ENCODE measurements at places on chromosomes 5 and 9. TPM values are rescaled to one million over a fixed set of nuclear protein-coding genes. Genes with fewer than 3 reads are reported as not detected.

- DNase-seq: no peak
These were observed 24.7 kb downstream of the NR5A1 start for GRCh38 chr9:124482431-124483031.

- DNase-seq: no peak
These were observed 191.5 kb upstream of the PCSK5 start for GRCh38 chr9:75699017-75699416.

- no peak for DNase-seq
These were observed 319.1 kb upstream of the RGMB start for GRCh38 chr5:98454407-98454806.

GRCh38 chr5:38154615-38155204 lies 103.6 kb upstream of the EGFLAM start:
- no peak for DNase-seq

GRCh38 chr5:124444147-124444775 lies 302.2 kb downstream of the ZNF608 start:
- no peak for DNase-seq

GRCh38 chr5:149053072-149053695 lies 9.7 kb downstream of the SH3TC2 start:
- peak; percentile 71 for DNase-seq

DNA sequence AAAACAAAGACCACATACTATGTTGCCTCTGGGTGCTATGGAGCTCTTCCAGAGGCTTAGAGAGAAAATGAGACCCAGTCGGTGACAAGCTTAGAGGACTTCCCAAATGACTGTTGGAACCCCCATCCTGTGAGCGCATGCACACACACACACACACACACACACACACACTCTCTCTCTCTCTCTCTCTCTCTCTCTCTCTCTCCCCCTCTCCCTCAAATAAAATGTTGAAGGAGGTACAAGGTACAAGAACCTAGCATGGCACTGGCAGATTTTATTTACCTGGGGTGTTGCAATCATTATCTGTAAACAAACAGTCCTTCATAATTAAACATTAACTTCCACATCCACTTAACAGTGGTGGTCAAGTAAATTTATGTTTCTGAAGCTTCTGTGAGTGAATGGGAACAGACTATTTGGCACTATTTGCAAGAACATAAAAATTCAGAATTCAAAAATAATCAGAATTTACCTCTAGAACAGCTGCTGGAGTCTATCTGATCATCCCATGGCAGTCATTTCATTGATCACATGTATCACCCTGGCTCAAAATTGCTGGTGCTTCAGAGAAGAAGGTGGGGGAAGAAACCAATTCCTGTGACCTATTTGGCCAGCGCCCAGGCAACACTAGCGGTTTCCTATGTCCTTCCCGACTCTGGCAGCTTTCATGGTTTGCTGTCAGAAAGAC lies 24.9 kb downstream of the TRPM3 start:
- no peak for DNase-seq

DNA sequence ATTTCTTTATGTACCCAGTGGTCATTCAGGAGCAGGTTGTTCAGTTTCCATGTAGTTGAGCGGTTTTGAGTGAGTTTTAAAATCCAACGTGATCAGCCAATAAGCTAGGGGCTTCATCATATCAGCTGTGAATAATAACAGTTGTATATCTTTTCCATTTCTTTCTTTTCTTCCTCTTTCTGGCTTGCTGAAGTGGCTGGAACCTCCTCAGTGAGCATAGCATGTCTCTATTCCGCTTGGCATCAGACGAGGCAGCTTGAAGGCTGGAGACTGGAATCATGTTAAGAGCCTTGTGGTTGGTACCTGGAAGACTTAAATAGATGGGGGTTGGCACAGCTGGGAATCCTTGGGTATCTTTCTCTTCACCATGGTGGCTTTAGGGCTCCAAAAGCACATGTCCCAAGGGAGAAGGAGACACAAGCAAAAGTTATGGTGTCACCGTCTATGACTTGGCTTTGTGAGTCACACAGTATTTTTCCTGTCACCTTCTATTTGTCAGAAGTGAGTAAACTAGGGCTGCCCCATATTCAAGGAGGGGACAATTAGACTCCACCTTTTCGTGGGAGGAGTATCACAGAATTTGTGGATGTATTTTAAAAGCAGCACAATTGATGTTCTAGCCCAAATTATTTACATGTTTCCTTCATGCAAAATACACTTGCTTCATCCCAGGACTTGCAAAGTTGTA lies 38.0 kb upstream of the RETREG1 start:
- no peak for DNase-seq

- DNase-seq: no peak
These were observed 116.0 kb upstream of the ADRA1B start for GRCh38 chr5:159800131-159800840.

DNA sequence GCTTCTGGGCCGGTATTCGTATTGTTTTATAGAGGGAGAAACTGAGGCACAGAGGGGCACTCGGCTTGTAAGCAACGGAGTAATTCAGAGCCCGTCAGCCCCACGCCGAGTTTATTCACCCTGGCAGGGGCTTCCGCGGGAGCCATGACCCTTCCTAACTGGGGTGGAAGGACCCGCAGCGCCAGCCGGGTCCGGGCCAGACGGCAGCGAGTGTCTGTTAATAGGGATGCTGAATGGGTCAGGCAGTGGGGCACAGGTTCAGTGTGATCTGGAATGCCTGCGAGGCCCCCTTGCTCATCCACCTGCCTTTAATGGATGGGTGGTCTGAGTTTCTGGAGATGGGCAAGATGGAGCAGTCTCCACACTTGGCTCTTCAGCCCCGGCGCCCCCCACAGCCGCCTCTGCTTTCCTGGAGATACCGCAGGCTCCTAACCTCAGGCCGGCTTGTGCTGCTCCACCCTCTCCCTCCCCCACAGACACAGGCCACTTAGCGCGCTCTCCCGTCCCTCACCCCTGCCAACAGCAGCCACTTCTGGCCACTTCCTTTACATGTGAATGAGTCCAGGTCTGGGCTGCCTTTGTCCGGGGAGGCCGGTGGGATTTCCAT lies 147.1 kb downstream of the ERCC6L2 start:
- no peak for DNase-seq

DNA sequence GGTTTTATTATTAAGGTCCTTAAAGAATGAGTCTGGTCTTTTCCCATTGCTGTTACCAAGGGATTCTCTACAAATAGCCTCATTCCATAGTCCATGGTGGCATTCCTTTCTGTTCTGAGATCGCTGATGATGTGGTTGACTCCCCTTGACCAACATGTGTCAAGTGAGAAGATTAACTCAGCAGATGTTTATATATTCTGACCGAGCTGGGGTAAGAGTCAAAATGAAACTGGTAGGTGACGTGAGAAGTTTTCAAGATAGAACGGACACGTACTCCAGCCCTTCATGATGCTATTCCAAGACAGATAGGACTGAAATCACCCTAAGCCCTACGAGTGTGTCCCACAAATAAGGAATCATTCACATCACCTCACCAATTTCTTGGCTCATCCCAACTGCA lies 155.5 kb upstream of the WWC1 start:
- DNase-seq: no peak

FGF18 gene
- 11.2 TPM for total RNA-seq

SLIT3 gene
- 6.3 TPM for total RNA-seq

PCYOX1L gene
- 16.6 TPM for total RNA-seq

SEMA6A gene
- not detected for total RNA-seq

SPATA31A1 gene
- not detected for total RNA-seq

Data from MG63 (cell line).